Occipital lobe (tissue), 3 donors: ENCODE measurements at places on chromosomes 4 and X. TPM values are rescaled to one million over a fixed set of nuclear protein-coding genes. Genes with fewer than 3 reads are reported as not detected.

FRMD7 gene
- total RNA-seq, result not detected

DNA sequence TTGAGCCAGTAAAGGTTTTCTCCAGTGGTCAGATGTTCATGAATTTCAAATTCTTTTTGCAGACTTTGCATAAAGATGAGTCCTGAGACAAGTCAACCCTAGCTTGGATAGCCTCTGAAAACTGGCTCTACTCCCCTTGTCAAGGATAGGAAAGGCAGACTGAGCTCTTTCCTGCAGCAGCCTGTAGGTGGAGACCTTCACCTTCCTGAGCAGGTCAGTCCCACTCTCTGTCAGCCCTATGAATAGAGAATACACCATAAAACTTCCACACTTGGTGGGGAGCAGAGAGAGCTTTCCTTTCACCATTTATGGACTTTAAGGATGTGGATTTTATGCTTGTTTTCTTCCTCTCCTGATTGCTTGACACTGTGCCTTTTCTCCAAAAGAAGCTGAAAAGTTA lies 41.9 kb downstream of the PCDH19 start:
- no peak for DNase-seq

GRCh38 chrX:1778817-1779216 lies 164.0 kb downstream of the ASMT start:
- no peak for DNase-seq

DNA sequence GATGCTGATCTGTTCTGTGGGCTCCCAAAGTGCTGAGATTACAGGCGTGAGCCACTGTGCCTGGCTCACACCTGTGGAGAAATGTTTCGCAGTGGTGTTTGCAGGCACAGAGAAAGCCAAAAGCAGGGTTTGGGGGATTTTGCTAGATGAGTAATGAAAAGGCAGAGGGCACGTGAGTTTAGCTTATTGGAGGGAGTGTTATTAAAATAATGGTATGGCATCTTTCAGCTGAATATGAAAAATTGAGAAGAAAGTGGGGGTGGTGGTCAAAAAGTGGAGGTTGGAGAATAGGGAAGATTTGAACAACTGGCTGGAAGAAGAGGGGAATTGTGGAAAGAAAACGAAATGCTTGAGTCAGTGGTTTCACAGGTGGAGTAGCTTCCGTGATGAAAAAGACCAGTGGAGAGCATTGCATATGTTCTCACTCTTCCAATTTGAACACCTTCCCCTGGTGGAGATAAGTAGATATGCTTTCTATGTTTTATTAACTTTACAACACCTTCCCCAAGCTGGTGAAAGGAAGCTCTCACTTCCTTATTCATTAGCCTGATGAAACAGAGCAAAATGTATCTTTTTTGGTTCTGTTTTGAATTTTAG lies 1.1 kb upstream of the CHST7 start:
- no peak for DNase-seq

DNA sequence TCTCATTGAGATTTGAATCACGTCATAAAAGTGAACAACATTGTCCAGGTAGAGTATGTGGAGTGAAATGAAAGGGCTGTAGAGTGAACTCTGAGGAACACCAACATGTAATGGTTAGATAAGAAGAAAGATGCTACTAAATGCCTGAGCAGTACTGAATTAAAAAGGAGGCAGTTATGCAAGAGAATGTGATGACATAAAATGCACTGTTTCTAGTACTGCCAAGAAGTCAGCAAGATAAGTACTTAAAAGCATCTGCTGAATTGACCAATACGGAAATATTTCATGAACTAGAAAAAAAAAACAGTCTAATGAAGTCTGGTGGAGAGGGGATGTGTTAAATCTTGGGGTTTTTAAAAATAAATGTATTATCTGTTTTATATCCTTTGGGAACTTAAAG lies 583.8 kb upstream of the GALNT7 start:
- no peak for DNase-seq

- no peak for DNase-seq
These were observed 10.8 kb downstream of the UNC5C start for GRCh38 chr4:95537863-95538488.

GRCh38 chrX:150844016-150844415 lies 54.5 kb downstream of the CD99L2 start:
- DNase-seq, result no peak
